ENCODE measurements at places on chromosomes 11 and 22.

- no peak for DNase-seq
These were observed 5.5 kb downstream of the RCOR2 start for GRCh38 chr11:63911440-63911839.

GRCh38 chr11:36002196-36002595 lies 58.3 kb downstream of the LDLRAD3 start:
- DNase-seq: no peak

DNA sequence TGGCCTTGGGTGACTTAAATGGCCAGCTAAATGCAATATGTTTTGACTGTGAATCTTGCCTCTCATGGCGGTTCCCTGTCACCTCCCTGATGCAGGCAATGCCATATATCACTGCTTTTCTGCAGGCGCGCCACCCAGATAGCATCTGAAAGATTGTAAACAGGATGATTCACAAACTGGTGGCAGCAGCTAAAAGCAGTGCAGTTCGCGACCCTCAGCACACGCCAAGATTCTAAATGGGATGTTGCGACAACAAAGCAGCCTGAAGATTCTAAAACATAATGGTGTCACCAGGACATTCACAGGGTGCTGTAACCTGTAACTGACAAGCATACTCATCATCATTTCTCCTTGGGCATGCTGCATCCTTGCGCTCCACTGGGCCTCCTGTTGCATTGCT lies 440.4 kb upstream of the CADM1 start:
- DNase-seq: no peak

DNA sequence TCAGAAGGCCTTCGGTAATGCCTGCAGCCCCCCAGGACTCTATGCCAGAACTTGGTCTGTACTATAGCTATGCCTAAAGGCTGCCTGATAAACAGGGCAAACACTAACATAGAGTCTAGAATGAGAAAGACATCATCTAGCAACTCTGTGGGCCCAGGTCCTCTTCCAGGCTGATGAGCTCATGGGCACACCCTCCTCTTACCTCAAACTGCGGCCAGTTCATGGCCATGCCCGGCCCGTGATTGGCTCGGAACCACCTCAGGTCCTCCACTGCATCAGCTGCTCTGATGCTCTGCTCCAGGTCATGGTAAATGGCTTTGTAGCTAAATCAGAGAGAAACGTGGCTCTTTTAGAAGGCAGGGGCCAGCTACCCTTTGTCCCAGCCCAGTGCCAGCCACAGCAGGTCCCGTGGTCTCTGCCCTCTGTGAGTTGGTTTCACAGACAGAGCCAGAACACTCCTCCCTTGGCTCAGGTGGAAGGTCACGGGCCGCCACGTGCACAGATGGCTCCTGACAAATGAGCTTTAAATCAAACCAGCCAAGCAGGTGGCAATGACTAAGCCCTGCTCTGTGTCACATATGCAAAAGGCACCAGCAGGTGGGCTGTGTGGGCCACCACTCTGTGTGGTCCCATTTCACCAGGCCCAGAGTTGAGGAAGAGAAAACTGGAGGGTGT lies 25.0 kb upstream of the ARFGAP3 start:
- no peak for DNase-seq

GRCh38 chr22:46241396-46242007 lies 8.6 kb downstream of the CDPF1 start:
- DNase-seq: no peak

Measured in HepG2 (cell line).